ENCODE measurements at places on chromosomes 11 and 22. TPM values are rescaled to one million over a fixed set of nuclear protein-coding genes. Genes with fewer than 3 reads are reported as not detected.

- H3K36me3 ChIP-seq = no peaks in the 10 kb centered on the region
- H3K27me3 ChIP-seq = peaks cover 2% of the 10 kb centered on the region
- peak; percentile 58 for DNase-seq
Measured at GRCh38 chr22:44620129-44620840, 81.7 kb upstream of the PRR5 start.

GRCh38 chr11:27088353-27088752 is 47.7 kb downstream of the BBOX1 start:
- no peak overlapping the region for H3K4me3 ChIP-seq
- no peak for DNase-seq
- H3K36me3 ChIP-seq = no peaks in the 10 kb centered on the region
- no peak overlapping the region for H3K27ac ChIP-seq

DNA sequence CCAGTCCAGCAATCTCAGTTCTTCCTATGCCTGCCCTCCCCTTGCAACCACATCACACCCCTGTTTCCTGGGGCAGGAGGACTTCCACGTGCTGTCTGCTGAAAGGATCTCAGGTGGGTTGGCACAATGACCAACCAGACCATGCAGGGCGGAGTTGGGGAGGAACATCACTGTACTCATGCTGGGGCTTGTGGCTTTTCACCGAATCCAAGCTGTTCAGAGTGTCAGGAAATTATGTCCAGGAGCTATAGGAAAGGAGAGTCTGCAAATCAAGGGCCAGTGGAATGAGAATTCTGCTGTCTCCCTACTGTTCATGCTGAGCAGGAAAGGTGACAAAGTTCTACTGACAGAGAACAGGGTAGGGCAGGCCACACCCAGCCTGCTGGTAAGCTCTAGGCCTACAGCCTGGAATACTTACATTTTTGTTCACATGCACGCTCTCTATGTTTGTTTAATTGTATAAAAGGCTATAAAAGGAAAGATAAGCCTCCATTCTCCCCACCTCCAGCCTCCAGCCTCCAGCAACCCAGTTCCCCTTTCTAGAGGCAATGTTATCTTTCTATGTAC is 1.7 kb upstream of the PLAAT2 start:
- no peak overlapping the region for H3K4me3 ChIP-seq
- no peaks in the 10 kb centered on the region for H3K27me3 ChIP-seq
- H3K4me1 ChIP-seq = peaks cover 13% of the 10 kb centered on the region
- no peak overlapping the region for H3K27ac ChIP-seq
- no peaks in the 10 kb centered on the region for H3K36me3 ChIP-seq

GRCh38 chr11:128621601-128622501 is 34.5 kb upstream of the ETS1 start:
- no peaks in the 10 kb centered on the region for H3K4me1 ChIP-seq
- no peak for DNase-seq
- peaks cover 6% of the 10 kb centered on the region for H3K27me3 ChIP-seq

GRCh38 chr11:60918939-60919265 is 4.9 kb downstream of the TMEM109 start:
- H3K27me3 ChIP-seq = no peaks in the 10 kb centered on the region
- peaks cover 38% of the 10 kb centered on the region for H3K4me1 ChIP-seq
- DNase-seq = no peak
- peaks cover 39% of the 10 kb centered on the region for H3K36me3 ChIP-seq
- H3K27ac ChIP-seq = no peak overlapping the region

- no peaks in the 10 kb centered on the region for H3K27me3 ChIP-seq
- no peaks in the 10 kb centered on the region for H3K36me3 ChIP-seq
- no peak for DNase-seq
Measured at GRCh38 chr11:128022007-128022368, 565.4 kb downstream of the ETS1 start.

Gene UPK3A
- total RNA-seq = 0.28 TPM

DNA sequence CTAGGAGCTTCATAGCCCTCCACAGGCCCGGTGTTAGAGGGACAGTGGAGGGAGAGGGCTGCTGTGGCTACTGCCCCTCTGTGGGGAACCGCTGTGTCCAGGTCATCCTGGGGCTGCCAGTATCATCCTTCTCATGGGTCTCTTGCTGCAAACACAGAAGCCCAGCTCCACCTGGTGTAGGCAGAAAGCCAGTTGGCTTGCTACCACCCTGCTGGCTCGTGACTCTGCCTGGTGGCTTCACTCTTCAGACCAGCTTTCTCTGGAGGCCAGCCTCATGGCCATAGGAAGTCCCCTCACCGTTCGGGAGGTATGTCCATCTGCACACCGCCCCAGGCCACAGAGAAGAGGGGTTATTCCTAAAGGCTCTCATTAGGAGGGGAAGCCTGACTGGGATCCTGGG is 19.4 kb upstream of the SUSD2 start:
- H3K36me3 ChIP-seq = peaks cover 74% of the 10 kb centered on the region
- no peaks in the 10 kb centered on the region for H3K27me3 ChIP-seq
- H3K27ac ChIP-seq = no peak overlapping the region
- no peak for DNase-seq

Gene MICAL3
- 62.1 TPM for total RNA-seq

GRCh38 chr11:75268626-75269366 is 28.2 kb downstream of the TPBGL start:
- no peaks in the 10 kb centered on the region for H3K27me3 ChIP-seq
- no peak overlapping the region for H3K27ac ChIP-seq
- no peak overlapping the region for H3K4me3 ChIP-seq
- no peaks in the 10 kb centered on the region for H3K4me1 ChIP-seq
- H3K36me3 ChIP-seq = peaks cover 52% of the 10 kb centered on the region
- DNase-seq = no peak

- no peak for DNase-seq
- H3K4me3 ChIP-seq = no peak overlapping the region
- no peaks in the 10 kb centered on the region for H3K36me3 ChIP-seq
- H3K4me1 ChIP-seq = no peaks in the 10 kb centered on the region
Measured at GRCh38 chr11:11856638-11857037, 14.9 kb downstream of the USP47 start.

DNA sequence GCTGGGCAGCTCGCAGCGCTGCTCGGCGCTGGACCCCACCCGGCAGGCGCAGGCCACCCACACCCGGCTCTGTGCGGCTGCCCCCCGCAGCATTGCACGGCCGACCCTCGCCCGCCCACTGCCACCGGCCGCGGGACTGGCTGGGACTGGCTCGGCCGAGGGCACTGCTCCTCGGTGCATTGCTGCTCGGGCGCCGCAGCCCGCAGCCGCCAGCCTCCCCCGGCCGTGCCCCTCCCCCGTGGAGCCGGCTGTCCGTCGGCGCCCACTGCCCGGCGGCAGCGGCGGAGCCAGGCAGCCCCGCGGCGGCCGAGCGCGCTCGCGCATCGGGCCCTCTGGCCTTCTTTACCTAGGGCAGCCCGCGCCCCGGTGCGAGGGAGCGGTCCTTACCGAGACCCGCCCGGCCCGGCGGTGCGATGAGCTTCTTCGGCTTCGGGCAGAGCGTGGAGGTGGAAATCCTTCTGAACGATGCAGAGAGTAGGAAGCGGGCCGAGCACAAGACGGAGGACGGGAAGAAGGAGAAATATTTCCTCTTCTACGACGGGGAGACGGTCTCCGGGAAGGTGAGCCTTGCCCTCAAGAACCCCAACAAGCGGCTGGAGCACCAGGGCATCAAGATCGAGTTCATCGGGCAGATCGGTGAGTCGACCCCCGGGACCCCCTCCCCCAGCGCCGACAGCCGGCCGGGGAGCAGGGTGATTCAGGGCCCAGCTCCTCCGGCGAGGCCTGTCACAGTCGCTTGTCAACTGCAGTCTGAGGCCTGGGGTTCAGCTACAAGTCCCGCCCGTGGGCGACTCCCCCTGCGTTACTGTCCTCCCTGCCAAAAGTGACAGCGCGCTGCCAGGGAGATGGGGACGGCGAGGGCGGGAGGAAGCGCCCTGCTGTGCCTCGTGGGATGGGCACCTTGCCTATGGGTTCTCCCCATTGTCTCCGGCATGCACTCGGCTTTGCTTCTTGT is 516 bp downstream of the VPS26B start:
- H3K4me3 ChIP-seq = peak overlapping the region; percentile 85
- peak overlapping the region; percentile 65 for H3K27ac ChIP-seq
- no peaks in the 10 kb centered on the region for H3K27me3 ChIP-seq
- H3K4me1 ChIP-seq = peaks cover 22% of the 10 kb centered on the region
- peak; percentile 75 for DNase-seq

- H3K4me3 ChIP-seq = no peak overlapping the region
- DNase-seq = no peak
- H3K4me1 ChIP-seq = no peaks in the 10 kb centered on the region
- no peak overlapping the region for H3K27ac ChIP-seq
Measured at GRCh38 chr11:93039531-93040240, 70.2 kb downstream of the MTNR1B start.

Gene APOL4
- 28.5 TPM for total RNA-seq

- H3K27me3 ChIP-seq = no peaks in the 10 kb centered on the region
- no peaks in the 10 kb centered on the region for H3K4me1 ChIP-seq
- no peak overlapping the region for H3K27ac ChIP-seq
- H3K36me3 ChIP-seq = no peaks in the 10 kb centered on the region
- DNase-seq = no peak
- H3K4me3 ChIP-seq = no peak overlapping the region
Measured at GRCh38 chr11:34292111-34292510, 65.7 kb downstream of the ABTB2 start.

Gene ANGPTL5
- total RNA-seq = 4.7 TPM

GRCh38 chr11:126899961-126900748 is 100.4 kb downstream of the KIRREL3 start:
- H3K4me3 ChIP-seq = no peak overlapping the region
- no peak for DNase-seq
- H3K4me1 ChIP-seq = no peaks in the 10 kb centered on the region
- no peaks in the 10 kb centered on the region for H3K36me3 ChIP-seq

Gene KDM4E
- total RNA-seq = not detected

- H3K36me3 ChIP-seq = no peaks in the 10 kb centered on the region
- no peak overlapping the region for H3K4me3 ChIP-seq
- no peak overlapping the region for H3K27ac ChIP-seq
- DNase-seq = no peak
- no peaks in the 10 kb centered on the region for H3K27me3 ChIP-seq
- no peaks in the 10 kb centered on the region for H3K4me1 ChIP-seq
Measured at GRCh38 chr11:46528445-46529094, 65.3 kb downstream of the AMBRA1 start.

DNA sequence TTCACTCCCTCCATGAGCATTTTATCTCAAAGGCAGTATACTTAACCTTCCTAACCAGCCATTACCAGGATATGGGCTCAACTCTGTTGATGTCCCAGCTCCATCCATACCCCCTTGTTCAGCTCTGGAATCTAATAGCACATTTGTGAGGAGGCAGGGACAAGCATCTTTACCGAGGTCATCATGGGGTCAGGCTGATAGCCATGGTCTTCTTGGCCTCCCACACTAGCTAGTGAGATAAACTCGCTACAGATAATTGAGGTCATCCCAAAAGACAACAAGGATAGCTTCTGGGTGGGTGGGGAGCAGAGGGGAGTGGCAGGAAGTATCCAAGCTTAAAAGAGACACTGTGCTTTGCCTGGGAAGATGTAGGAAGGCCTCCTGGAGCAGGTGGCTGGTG is 141.6 kb upstream of the RASSF10 start:
- no peak overlapping the region for H3K4me3 ChIP-seq
- no peak for DNase-seq
- H3K4me1 ChIP-seq = peaks cover 37% of the 10 kb centered on the region
- H3K27me3 ChIP-seq = no peaks in the 10 kb centered on the region
- no peaks in the 10 kb centered on the region for H3K36me3 ChIP-seq
- H3K27ac ChIP-seq = no peak overlapping the region

DNA sequence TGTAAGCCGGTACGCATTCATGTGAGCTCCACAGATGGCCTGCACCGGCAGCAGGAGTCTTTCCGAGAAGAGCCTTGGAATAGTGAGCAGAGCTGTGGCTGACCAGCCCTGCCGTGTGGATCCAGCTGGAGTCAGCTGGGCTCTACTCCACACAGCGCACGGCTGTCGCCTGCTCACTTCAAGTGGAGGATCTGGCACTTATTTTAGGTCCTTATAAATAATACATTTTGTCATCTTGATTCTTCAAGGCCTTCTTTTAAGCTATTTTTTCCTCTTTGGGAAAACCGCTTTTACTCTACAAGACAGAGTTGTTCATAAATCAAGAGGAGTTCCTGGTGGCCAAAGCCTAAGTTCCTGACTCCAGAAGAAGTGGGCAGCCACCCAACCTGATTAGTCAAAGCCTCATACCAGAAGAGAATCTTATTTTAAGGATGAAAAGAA is 93.8 kb downstream of the KCNC1 start:
- H3K27me3 ChIP-seq = no peaks in the 10 kb centered on the region
- H3K36me3 ChIP-seq = no peaks in the 10 kb centered on the region
- no peak overlapping the region for H3K27ac ChIP-seq
- H3K4me3 ChIP-seq = no peak overlapping the region
- no peak for DNase-seq
- H3K4me1 ChIP-seq = no peaks in the 10 kb centered on the region

DNA sequence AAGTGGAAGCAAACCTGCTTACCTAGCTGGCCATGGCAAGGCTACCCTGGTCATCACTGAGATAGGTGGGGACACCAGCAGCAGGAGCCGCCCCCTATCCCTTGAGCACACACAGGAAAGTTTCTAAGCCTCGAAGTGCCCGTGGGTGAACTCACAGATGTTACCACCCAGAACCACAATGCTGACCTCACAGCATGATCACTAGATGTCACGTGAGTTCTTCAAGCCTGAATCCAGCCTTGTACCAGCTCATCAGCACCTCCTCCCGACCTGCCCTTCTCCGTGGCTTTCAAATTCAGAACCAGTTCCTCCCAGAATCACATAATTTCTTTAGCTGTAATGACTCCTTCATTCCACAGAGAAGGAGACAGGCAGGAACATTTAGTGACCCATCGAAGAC is 24.7 kb upstream of the TIMP3 start:
- H3K27me3 ChIP-seq = no peaks in the 10 kb centered on the region
- H3K36me3 ChIP-seq = no peaks in the 10 kb centered on the region
- H3K4me1 ChIP-seq = peaks cover 9% of the 10 kb centered on the region
- no peak for DNase-seq
- no peak overlapping the region for H3K27ac ChIP-seq

Gene RNF121
- total RNA-seq = 29.0 TPM

Gene MS4A6A
- total RNA-seq = 29.8 TPM

Gene GRAP2
- 1.8 TPM for total RNA-seq

- no peaks in the 10 kb centered on the region for H3K27me3 ChIP-seq
- H3K27ac ChIP-seq = no peak overlapping the region
- H3K4me1 ChIP-seq = no peaks in the 10 kb centered on the region
- H3K36me3 ChIP-seq = no peaks in the 10 kb centered on the region
Measured at GRCh38 chr11:11931461-11932055, 76.9 kb downstream of the DKK3 start.

Gene HIKESHI
- 70.3 TPM for total RNA-seq

Gene KRTAP5-9
- total RNA-seq = not detected

GRCh38 chr11:108997826-108998225 is 333.0 kb downstream of the DDX10 start:
- H3K27me3 ChIP-seq = no peaks in the 10 kb centered on the region
- DNase-seq = no peak
- no peaks in the 10 kb centered on the region for H3K4me1 ChIP-seq

Gene WNT7B
- 2.6 TPM for total RNA-seq

All from spinal cord (tissue), 10 donors.